SJSA1 (cell line): ENCODE measurements at places on chromosomes 13 and 19. TPM values are rescaled to one million over a fixed set of nuclear protein-coding genes. Genes with fewer than 3 reads are reported as not detected.

GRCh38 chr19:31140717-31141116 is 208.5 kb downstream of the TSHZ3 start:
- no peaks in the 10 kb centered on the region for H3K27me3 ChIP-seq
- DNase-seq = peak; percentile 76
- peaks cover 42% of the 10 kb centered on the region for H3K4me1 ChIP-seq

Gene NOP53
- total RNA-seq = 48.9 and 54.0 TPM in 2 replicates

DNA sequence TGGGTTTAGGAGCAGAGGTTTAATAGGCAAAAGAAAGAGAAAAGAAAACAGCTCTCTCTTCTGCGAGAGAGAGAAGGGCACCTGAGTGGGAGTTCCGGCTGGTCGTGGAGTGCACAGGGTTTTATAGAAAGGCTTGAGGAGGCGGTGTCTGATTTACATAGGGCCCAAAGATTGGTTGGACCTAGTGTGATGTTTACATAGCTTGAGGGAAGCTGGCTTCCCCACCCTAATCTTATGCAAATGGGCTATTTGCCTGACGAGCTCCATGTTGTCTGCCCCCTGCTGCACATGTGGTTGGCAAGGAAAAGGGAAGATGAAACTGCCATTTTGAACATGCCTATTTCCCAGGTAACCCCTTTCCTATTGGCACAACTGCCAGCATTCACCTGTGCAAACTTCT is 21.5 kb upstream of the MEDAG start:
- no peak for DNase-seq
- no peaks in the 10 kb centered on the region for H3K36me3 ChIP-seq
- H3K4me3 ChIP-seq = no peak overlapping the region
- no peaks in the 10 kb centered on the region for H3K27me3 ChIP-seq
- H3K27ac ChIP-seq = no peak overlapping the region
- peaks cover 14% of the 10 kb centered on the region for H3K4me1 ChIP-seq

Gene SARS2
- 17.0 and 19.9 TPM in 2 replicates for total RNA-seq

DNA sequence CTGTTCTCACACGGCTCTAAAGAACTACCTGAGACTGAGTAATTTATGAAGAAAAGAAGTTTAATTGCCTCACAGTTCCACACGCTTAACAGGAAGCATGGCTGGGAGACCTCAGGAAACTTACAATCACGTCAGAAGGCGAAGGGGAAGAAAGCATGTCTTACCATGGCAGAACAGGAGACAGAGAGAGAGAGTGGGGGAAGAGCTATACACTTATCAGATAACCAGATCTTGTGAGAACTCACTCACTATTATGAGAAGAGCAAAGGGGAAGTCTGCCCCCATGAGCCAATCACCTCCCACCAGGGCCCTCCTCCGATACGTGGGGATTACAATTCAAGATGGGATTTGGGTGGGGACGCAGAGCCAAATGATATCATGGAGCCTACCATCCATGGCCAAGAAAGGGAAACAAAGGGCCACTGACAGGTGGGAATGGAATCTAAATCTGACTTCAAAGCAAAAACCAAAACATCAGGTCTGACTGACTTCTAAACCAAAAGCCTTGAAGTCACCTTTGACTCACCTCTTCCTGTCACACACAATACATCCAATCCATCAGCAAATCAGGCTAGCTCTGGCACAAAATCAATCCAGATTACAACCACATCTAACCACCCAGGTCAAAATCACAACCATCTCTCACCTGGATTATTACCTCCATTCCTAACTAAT is 189.7 kb downstream of the ENOX1 start:
- no peak for DNase-seq
- H3K4me1 ChIP-seq = no peaks in the 10 kb centered on the region
- no peak overlapping the region for H3K27ac ChIP-seq

- no peaks in the 10 kb centered on the region for H3K27me3 ChIP-seq
- no peak for DNase-seq
Measured at GRCh38 chr13:40338217-40338616, 328.2 kb downstream of the FOXO1 start.

Gene FPR1
- total RNA-seq = not detected in 2 replicates

Gene ZNF606
- 13.1 and 32.0 TPM in 2 replicates for total RNA-seq

GRCh38 chr13:110217811-110218210 is 89.1 kb downstream of the COL4A1 start:
- no peaks in the 10 kb centered on the region for H3K27me3 ChIP-seq
- H3K36me3 ChIP-seq = peaks cover 17% of the 10 kb centered on the region
- DNase-seq = no peak
- peaks cover 34% of the 10 kb centered on the region for H3K4me1 ChIP-seq
- H3K27ac ChIP-seq = no peak overlapping the region
- no peak overlapping the region for H3K4me3 ChIP-seq

GRCh38 chr19:12603714-12604113 is 6.9 kb downstream of the ZNF490 start:
- no peak overlapping the region for H3K4me3 ChIP-seq
- DNase-seq = no peak
- peaks cover 5% of the 10 kb centered on the region for H3K36me3 ChIP-seq
- no peak overlapping the region for H3K27ac ChIP-seq
- H3K4me1 ChIP-seq = no peaks in the 10 kb centered on the region

DNA sequence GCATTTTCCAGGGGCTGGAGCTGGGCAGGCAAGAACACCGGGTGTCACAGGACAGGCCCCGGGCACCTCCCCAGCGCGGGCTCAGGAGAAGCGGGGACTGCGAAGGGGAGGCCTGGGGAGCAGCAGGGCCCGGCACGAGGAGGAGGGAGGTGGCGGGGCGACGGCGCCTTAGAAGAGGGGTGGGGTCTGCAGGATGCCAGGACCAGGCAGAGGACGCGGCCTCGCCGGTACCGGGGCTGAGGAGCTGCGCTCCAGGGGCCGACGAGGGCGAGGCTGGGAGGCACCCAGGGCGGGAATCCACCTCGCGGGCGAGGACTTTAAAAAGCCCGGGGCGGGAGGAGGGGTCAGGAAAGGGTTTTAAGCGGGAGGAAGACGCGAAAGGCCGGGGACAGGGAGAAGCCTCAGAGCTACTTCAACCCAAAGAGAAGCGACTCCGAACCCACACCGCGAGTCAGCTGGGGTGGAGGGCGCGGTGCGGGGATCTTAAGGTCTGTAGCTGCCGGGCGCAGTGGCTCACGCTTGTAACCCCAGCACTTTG is 665 bp downstream of the ZNF347 start:
- peak; percentile 34 for DNase-seq
- H3K4me3 ChIP-seq = peak overlapping the region; percentile 49
- H3K27me3 ChIP-seq = no peaks in the 10 kb centered on the region
- no peaks in the 10 kb centered on the region for H3K36me3 ChIP-seq
- H3K4me1 ChIP-seq = peaks cover 7% of the 10 kb centered on the region

Gene MAP3K10
- total RNA-seq = 6.6 and 7.4 TPM in 2 replicates

DNA sequence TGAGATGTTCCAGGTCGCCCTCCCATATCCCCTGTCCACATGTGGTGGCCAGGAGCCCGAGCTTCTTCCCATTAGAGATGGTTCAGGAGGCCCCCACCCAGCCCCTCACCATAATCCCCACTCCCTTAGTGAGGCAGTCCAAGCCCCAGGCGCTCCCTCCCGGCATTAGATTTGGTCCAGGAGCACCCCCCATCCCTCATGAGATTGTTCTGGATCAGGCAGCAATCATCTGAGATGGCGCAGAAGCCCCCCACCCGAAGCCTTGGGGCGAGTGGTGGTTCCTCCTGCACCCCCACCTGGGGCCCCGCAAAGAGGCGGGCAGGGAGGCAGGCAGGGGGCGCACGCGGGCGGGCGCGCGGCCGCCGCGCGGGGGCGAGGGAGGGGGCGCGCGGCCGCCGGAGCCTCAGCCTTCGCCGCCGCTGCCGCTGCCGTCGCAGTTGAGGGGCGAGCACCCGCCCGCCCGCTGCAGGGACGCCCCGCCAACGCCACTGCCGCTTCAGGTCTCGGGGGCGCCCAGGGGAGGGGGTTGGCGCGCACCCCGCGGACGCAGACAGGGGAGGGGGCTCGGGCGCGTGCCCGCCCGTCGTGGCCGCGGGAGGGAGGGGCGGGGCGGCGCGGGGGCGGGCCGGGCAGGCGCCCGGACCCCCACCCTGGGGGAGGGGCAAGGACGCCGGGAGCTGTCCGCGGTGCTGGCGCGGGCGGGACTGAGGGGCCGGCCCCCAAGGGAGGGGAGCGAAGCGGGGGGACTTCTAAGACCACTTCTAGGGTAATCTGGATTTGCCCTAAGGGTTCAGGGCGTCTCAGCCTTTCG is 46.4 kb upstream of the SHKBP1 start:
- DNase-seq = no peak
- peaks cover 9% of the 10 kb centered on the region; the same call in 1 of the 2 replicates for H3K27me3 ChIP-seq
- H3K27ac ChIP-seq = no peak overlapping the region
- H3K4me3 ChIP-seq = no peak overlapping the region

DNA sequence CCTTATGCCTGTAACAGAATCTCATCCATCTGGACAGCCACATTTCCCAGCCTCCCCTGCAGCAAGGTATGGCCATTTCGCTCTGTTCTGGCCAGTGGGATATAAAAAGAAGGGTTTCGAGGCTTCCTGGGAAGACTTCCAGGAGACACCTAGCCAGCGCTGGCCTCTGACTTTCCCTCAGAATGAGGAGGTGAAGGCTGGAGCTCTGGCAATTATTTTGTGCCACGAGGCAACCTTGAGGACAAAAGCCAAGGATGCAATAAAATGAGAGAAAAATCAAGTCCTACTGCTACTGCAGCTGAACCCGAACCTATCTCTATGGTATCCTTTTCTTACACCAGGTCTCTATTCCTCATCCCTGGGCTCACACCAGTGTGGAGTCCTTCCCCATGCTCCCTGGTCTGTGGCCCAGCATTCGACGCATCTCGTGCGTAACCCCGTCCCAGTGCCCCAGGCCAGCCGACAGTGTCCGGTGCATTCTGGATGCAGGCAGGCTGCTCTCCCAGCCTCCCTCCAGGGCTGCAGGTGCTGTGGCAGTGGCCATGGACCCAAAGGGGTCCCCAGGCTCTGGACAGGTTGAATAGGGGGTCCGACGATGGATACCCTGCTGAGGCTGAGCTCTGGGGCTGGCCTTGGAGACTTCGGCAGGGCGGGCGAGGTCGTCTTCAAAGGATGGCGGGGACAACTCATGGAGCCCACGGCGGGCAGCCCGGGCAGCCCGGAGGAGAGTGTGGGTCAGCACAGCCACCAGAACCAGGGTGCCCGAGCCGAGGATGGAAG is 12.2 kb downstream of the TMEM221 start:
- no peak overlapping the region for H3K4me3 ChIP-seq
- no peaks in the 10 kb centered on the region for H3K27me3 ChIP-seq
- no peaks in the 10 kb centered on the region; the same call in 1 of the 2 replicates for H3K4me1 ChIP-seq
- no peak for DNase-seq
- no peaks in the 10 kb centered on the region for H3K36me3 ChIP-seq

Gene C5AR1
- not detected in 2 replicates for total RNA-seq

Gene WTIP
- total RNA-seq = 41.5 and 53.0 TPM in 2 replicates

DNA sequence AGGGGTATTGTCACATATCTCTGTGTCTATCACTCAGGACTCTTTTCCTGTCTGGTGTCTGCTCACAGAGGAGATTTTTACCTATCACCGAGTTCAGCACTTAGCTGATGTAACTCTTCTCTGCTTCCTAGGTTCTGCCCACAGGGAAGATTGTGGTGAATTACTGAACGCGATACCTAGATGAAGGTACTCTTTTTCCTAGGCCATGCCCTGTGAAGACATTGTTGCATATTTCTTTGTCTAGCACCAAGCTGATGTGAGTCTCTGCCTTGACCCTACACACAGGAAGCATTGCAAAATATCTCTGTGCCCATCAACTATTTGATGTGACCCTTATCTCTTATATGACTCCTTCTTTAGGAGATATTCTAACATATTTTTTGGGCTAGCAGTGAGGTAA is 72.1 kb upstream of the ZNF43 start:
- DNase-seq = no peak
- no peak overlapping the region for H3K27ac ChIP-seq
- H3K27me3 ChIP-seq = no peaks in the 10 kb centered on the region
- no peaks in the 10 kb centered on the region for H3K4me1 ChIP-seq

Gene ZNF611
- 14.1 and 15.4 TPM in 2 replicates for total RNA-seq

Gene GFY
- not detected in 2 replicates for total RNA-seq

DNA sequence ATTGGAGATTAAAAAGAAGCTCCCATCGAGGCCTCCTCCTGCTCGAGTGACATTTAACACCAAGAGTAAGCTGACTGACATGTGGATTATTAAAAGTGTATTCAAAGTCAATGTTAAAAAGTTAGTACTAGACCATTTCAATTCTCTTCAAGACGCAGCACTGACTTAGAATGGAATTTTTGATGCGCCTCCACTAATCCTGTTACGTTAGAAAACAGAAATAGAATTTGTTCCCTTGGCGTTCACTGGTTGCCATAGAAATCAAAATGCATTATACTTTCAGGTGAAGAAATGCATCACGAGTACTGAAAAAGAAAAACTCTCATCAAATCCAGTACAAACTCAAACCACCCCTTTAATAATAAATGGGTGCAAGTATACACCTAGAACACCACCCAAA is 42.2 kb downstream of the BRD4 start:
- DNase-seq = no peak
- peaks cover 31% of the 10 kb centered on the region for H3K4me1 ChIP-seq
- H3K36me3 ChIP-seq = peaks cover 26% of the 10 kb centered on the region

DNA sequence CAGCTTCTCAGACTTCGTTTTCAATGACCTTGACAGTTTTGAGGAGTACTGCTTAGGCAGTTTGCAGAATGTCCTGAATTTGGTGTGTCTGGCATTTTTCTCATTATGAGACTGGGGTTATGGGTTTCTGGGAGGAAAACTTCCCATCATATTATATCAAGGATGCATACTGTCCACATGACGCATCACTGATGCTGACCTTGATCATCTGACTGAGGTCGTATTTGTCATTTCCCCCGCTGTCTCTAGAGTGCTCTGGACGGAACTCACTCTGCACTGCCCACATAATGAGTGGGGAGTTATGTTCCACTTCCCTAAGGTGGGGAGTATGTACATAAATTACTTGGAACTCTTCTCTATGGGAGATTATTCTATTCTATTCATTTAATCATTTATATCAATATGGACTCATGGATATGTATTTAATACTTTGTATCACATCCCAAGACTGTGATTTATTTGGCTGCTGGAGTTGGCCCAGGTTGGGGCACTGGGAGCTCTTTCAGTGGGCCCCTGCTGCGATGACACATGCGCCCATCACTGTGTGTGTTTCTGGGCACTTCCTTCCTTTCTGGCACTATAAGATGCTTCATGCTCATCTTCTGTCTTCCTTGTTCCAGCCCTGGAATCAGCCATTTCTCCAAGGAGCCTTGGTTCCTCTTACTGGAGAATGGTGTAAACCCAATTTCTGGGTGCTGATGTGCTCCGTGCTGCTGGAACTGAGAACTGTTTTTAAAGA is 138.6 kb downstream of the MIPEP start:
- no peak for DNase-seq
- H3K27ac ChIP-seq = no peak overlapping the region
- H3K36me3 ChIP-seq = no peaks in the 10 kb centered on the region
- no peak overlapping the region for H3K4me3 ChIP-seq
- H3K27me3 ChIP-seq = no peaks in the 10 kb centered on the region

Gene PEAK3
- total RNA-seq = not detected in 2 replicates

DNA sequence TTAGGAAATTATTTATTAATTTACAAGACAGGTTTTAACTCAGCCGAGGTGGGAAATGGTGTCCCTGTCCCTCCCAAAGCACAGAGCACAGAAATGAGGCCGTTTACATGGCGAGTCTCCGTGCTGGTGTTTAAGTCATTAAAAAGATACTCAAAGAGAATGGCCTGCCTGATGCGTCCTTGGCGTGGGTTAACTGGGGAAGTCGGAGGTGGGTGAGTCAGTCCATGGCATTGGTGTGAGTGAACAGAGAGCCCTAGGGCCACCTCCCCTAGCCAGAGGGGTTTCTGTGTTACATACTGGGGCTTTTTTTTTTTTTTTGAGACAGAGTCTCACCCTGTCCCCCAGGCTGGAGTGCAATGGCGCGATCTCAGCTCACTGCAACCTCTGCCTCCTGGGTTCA is 3.9 kb downstream of the FEM1A start:
- no peak overlapping the region for H3K4me3 ChIP-seq
- H3K4me1 ChIP-seq = peaks cover 6% of the 10 kb centered on the region; the same call in 1 of the 2 replicates
- H3K27ac ChIP-seq = no peak overlapping the region
- H3K36me3 ChIP-seq = peaks cover 46% of the 10 kb centered on the region
- no peaks in the 10 kb centered on the region for H3K27me3 ChIP-seq
